ENCODE measurements at places on chromosomes 12 and 14. TPM values are rescaled to one million over a fixed set of nuclear protein-coding genes. Genes with fewer than 3 reads are reported as not detected.
A peak's percentile ranks its signal among the peaks of the same experiment; 100 is the strongest.

The TNS2 gene
- 122 TPM for total RNA-seq

The SLC7A8 gene
- 52.6 TPM for total RNA-seq

The TAS2R42 gene
- not detected for total RNA-seq

The CLEC4C gene
- not detected for total RNA-seq

The TMEM132C gene
- total RNA-seq = 0.68 TPM

- no peak overlapping the region for H3K27ac ChIP-seq
- H3K4me3 ChIP-seq = no peak overlapping the region
- H3K36me3 ChIP-seq = no peaks in the 10 kb centered on the region
- no peak for DNase-seq
Measured at GRCh38 chr12:12097891-12098690, 27.4 kb downstream of the BCL2L14 start.

- H3K27ac ChIP-seq = peak overlapping the region; percentile 51
- H3K36me3 ChIP-seq = peaks cover 78% of the 10 kb centered on the region
- H3K4me1 ChIP-seq = peaks cover 14% of the 10 kb centered on the region
- no peak overlapping the region for H3K4me3 ChIP-seq
- no peaks in the 10 kb centered on the region for H3K27me3 ChIP-seq
- no peak for DNase-seq
Measured at GRCh38 chr12:113271853-113272561, 50.7 kb downstream of the TPCN1 start.

DNA sequence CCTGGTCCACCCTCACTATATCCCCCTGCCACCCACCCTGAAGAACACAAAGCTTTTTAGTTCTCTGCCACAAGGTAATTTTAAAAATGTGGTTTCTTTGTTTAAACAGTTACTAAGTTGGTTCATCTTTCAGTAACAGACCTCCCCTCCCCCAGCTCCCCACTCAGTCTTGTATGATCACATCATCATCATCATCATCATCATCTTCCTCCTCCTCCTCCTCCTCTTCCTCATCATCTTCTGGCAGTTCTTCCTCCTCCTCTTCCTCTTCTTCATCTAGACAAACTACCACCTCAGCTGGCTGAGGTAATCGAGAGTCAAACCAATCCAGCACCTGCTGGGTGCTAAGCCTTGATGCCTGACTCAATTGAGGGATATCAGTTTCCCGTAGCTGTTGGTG lies 10.5 kb downstream of the HOMEZ start:
- H3K27ac ChIP-seq = no peak overlapping the region
- H3K4me1 ChIP-seq = no peaks in the 10 kb centered on the region
- no peaks in the 10 kb centered on the region for H3K36me3 ChIP-seq
- no peak for DNase-seq
- H3K27me3 ChIP-seq = no peaks in the 10 kb centered on the region

- no peak overlapping the region for H3K4me3 ChIP-seq
- no peak overlapping the region for H3K27ac ChIP-seq
- H3K4me1 ChIP-seq = no peaks in the 10 kb centered on the region
Measured at GRCh38 chr14:31819281-31819680, 257.8 kb upstream of the ARHGAP5 start.

DNA sequence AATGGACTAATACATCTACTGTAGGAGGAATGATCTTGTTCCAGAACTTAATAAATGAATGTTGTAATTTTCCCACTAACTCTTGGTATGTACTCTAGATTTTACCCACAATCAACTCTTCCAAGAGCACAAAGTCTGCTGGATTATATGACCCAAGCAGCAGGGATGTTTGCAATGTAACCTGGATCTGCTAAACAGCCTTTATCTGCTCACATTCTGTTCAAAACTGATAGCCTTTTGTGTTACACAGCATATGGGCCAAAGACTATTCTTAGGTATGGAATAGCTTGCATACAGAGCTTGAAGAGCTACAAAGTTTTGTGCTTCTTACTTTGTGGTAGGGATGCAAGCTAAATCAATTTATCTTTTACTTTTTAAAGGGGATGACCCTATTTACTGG lies 213.7 kb upstream of the DCN start:
- H3K27ac ChIP-seq = no peak overlapping the region
- no peaks in the 10 kb centered on the region for H3K36me3 ChIP-seq
- DNase-seq = no peak
- no peak overlapping the region for H3K4me3 ChIP-seq
- H3K27me3 ChIP-seq = no peaks in the 10 kb centered on the region

DNA sequence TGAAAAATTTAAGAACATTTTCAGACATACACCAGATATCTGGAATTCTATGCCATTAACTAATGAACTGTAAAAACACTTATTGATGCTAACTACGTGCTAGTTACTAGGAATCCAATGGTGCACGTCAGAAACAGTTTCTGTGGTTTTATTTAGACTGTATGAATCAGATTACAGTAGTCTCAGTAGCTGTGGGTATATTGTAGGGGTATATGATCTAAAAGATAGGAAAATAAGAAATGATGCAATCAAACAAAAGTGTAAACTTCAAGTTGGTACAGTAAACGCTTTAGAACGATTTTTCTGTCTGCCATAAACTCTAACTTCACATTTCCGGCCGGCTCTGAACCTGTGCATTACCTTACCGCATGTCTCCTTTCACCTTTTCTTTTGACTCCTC lies 2.3 kb downstream of the ABCC9 start:
- H3K4me1 ChIP-seq = no peaks in the 10 kb centered on the region
- H3K36me3 ChIP-seq = no peaks in the 10 kb centered on the region
- H3K27me3 ChIP-seq = no peaks in the 10 kb centered on the region
- H3K4me3 ChIP-seq = no peak overlapping the region

GRCh38 chr12:94712815-94713515 lies 62.6 kb upstream of the TMCC3 start:
- H3K36me3 ChIP-seq = no peaks in the 10 kb centered on the region
- no peaks in the 10 kb centered on the region for H3K27me3 ChIP-seq
- no peak overlapping the region for H3K4me3 ChIP-seq
- no peak for DNase-seq
- no peak overlapping the region for H3K27ac ChIP-seq

- no peak overlapping the region for H3K4me3 ChIP-seq
- H3K4me1 ChIP-seq = peaks cover 21% of the 10 kb centered on the region
- H3K27ac ChIP-seq = no peak overlapping the region
- no peak for DNase-seq
Measured at GRCh38 chr12:124431971-124432370, 135.4 kb downstream of the NCOR2 start.

GRCh38 chr14:68392393-68393141 lies 400.3 kb downstream of the ZFP36L1 start:
- H3K4me3 ChIP-seq = no peak overlapping the region
- peaks cover 52% of the 10 kb centered on the region for H3K4me1 ChIP-seq
- no peaks in the 10 kb centered on the region for H3K27me3 ChIP-seq
- peak; percentile 44 for DNase-seq
- no peak overlapping the region for H3K27ac ChIP-seq
- H3K36me3 ChIP-seq = no peaks in the 10 kb centered on the region

DNA sequence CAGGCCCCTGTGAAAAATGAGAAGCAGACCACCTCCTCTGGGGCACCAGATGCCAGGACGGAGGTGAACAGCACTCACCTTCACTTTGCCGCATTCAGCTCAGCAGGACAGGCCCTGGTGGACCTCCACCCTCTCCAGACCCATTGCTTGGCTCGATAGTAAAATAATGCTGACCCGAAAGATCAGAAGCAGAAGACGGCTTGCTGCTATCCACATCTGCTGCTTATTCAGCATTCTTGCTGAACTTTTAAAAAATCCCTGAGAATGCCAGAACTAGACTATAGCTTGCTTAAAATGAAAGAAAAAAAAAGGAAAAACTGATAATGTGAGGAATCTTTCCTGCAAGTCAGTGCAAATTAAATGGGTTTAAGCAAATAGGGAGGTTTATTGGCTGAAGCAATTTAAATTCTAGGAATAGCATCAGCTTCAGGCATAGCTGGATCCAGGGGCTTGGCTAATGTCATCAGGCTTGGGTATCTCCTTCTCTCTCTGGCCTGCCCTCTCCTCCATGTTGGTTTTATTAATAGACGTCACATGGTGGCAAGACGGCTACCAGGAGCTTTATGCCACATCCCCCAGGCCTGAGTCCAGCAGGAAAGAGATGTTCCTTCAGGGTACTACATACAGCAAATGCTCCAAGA lies 137.9 kb downstream of the SCARB1 start:
- peaks cover 17% of the 10 kb centered on the region for H3K4me1 ChIP-seq
- no peak overlapping the region for H3K27ac ChIP-seq
- H3K27me3 ChIP-seq = no peaks in the 10 kb centered on the region
- no peak overlapping the region for H3K4me3 ChIP-seq
- DNase-seq = no peak

DNA sequence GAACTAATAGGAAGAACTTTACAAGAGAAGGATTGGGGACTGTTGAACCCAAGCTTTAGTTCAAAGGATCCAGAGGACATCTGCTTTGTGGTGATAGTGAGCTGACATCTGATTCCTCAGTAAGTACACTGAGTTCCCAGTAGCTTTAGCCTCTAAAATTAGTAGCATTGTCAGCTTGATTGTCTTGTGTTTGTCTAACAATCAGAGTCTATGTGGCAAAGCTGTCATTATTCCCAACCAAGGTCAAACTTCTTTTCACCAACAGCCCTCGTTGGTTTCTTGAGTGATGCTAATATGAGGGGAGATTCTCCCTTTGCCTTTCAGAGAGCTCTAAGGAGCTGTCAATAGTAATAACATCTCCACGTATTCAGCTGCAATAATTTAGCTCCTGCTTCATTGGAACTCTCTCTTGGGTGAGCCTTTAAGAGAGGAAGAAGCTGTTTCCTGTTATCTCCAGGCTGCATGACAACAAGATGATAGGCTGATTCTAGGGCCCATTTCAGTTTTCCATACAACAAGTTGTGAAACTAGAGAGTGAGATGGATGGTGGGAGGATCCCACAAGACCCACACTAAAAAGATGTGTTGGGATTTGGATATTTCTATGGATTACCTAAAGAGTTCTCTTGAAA lies 46.7 kb downstream of the TGFB3 start:
- DNase-seq = no peak
- no peaks in the 10 kb centered on the region for H3K27me3 ChIP-seq
- no peak overlapping the region for H3K27ac ChIP-seq
- no peak overlapping the region for H3K4me3 ChIP-seq
- no peaks in the 10 kb centered on the region for H3K4me1 ChIP-seq
- no peaks in the 10 kb centered on the region for H3K36me3 ChIP-seq

GRCh38 chr14:94914191-94914590 lies 144.3 kb upstream of the GSC start:
- H3K36me3 ChIP-seq = no peaks in the 10 kb centered on the region
- H3K27ac ChIP-seq = no peak overlapping the region
- no peaks in the 10 kb centered on the region for H3K27me3 ChIP-seq
- no peak overlapping the region for H3K4me3 ChIP-seq

- peak overlapping the region; percentile 76 for H3K27ac ChIP-seq
- H3K36me3 ChIP-seq = no peaks in the 10 kb centered on the region
Measured at GRCh38 chr14:34060651-34060999, 109.8 kb upstream of the EGLN3 start.

DNA sequence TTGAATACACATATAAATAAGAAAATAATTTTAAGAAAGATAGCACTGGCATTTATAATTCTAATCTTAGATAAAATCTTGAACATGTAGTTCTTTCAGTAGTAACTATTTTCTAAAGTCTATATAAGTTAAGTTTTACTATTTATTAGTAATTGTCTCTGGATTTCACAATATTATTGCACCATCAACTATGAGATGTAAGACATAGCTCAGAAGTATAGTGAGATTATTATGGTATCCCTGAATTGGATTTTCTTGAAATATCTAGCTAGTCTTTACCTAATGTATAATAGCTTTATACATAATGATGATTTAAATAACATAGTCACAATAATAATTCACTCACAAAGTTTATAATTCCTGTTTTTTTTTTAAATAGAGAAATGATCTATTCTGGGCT lies 6.7 kb downstream of the CLEC12A start:
- DNase-seq = no peak
- H3K4me1 ChIP-seq = no peaks in the 10 kb centered on the region
- H3K27me3 ChIP-seq = no peaks in the 10 kb centered on the region
- no peaks in the 10 kb centered on the region for H3K36me3 ChIP-seq

DNA sequence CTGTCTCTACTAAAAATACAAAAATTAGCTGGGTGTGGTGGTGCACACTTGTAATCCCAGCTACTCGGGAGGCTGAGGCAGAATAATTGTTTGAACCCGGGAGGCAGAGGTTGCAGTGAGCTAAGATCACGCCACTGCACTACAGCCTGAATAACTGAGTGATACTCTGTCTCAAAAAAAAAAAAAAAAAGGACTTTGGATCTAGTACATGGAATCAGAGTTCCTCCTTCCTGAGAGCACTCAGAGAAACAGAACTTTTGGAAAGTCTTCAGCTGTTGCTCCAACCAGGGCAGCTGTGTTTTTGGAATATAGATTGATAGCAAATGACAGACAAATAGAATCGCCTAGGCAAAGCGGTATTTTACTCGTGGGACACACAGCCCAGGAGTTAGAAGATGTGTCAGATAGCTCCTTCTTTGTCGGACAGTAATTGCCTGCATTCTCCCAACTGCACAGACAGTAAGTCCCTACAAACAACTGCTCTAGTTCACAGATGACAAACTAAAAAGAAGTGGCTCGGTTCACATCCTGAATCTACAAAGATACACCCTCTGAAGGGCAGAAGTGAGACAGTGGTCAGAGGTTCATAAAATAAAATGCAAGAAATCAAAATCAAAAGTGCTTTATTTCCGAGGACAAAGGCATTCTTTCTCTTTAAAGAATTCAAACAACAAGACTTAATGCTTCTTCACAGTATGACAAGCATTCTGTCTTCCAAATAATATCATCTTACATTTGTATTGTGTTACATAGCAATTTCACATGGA lies 17.1 kb upstream of the NEK9 start:
- H3K4me3 ChIP-seq = no peak overlapping the region
- no peak for DNase-seq
- no peaks in the 10 kb centered on the region for H3K36me3 ChIP-seq
- no peak overlapping the region for H3K27ac ChIP-seq

DNA sequence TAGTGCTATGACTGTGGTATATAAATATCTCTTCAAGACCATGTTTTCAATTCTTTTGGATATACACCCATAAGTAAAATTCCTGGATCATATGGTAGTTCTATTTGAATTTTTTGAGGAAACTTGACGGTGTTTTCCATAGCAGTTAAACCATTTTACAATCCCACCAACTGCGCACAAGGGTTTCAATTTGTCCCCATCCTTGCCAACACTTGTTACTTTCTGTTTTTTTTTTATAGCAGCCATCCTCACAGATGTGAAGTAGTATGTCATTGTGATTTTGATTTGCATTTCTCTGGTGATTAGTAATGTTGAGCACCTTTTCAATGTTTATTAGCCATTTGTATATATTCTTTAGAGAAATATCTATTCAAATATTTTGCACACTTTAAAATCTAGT lies 14.5 kb upstream of the A2M start:
- no peaks in the 10 kb centered on the region for H3K36me3 ChIP-seq
- no peak overlapping the region for H3K4me3 ChIP-seq
- no peaks in the 10 kb centered on the region for H3K4me1 ChIP-seq
- H3K27ac ChIP-seq = no peak overlapping the region

- no peaks in the 10 kb centered on the region for H3K27me3 ChIP-seq
- no peaks in the 10 kb centered on the region for H3K36me3 ChIP-seq
- no peak overlapping the region for H3K4me3 ChIP-seq
Measured at GRCh38 chr14:45492876-45493275, 239.9 kb upstream of the MIS18BP1 start.

- no peak for DNase-seq
- H3K27ac ChIP-seq = no peak overlapping the region
- no peaks in the 10 kb centered on the region for H3K36me3 ChIP-seq
- no peak overlapping the region for H3K4me3 ChIP-seq
Measured at GRCh38 chr12:116138781-116139180, 138.7 kb downstream of the MED13L start.

GRCh38 chr14:42428996-42429395 lies 822.3 kb downstream of the LRFN5 start:
- no peak overlapping the region for H3K27ac ChIP-seq
- H3K36me3 ChIP-seq = no peaks in the 10 kb centered on the region
- DNase-seq = no peak
